ENCODE measurements at places on chromosomes 16 and 17. TPM values are rescaled to one million over a fixed set of nuclear protein-coding genes. Genes with fewer than 3 reads are reported as not detected.

DNA sequence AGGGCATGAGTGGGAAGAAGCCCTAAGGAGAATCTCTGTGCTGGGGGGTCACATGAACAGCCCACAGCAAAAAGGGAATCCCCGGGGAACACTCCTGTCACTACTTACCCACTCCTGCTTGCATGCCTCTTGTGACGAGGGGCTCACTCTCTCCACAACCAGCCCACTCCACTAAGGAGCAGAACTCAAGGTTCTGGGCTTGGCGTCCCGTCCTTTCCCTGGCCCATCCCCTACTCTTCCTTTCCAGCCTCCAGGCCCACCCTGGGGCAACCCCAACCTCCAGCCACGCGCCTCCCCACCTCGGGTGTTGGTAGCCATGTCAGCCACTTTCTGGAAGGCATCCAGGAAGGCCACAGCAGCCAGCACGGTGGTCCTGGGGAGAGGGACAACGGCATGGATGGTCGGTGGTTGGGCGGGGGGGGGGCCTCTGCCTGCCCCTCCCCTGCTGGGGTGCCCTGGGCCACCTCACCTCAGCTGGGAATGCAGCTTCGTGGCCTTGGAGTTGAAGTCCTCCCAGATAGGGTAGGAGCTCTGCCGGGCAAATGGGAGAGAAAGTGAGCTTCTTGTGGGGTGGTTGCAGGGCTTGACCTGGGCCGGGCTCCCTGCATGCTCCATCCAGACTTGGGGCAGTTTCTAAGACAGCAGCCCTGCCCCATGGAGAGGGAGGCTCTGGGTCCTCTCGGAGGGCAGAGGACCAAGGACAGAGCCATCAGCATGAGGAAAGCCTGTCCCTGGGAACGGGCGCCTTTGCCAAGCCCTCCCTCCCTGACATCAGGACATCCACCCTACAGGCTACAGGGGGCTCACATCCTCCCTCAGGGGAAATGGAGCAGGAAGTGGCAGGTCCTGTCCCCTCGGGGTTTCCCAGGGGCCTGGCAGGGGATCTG lies 5.1 kb downstream of the MTSS2 start:
- no peak for DNase-seq

DNA sequence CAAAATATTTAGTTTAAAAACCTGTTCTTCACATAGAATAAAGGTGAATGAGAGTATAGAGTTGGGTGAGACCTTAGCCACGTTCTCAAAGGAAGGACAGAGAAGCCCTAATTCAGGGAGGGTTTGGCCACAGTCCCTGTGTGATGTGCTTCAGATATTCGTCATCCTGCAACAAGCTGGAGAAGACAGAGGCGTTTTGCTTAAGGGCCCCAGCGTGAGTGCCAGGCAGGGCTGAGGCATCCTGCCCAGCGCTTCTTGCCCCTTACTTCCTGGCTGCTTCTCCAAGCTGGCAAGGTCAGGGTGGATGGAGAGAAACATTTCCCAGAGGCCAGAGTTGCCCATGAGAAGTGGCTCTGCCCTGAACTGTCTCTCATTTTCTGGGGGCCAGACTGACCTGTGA lies 46.9 kb downstream of the AXIN2 start:
- peak; percentile 31 for DNase-seq

- DNase-seq = peak; percentile 74
Observed at GRCh38 chr16:2769675-2770056, 7.4 kb downstream of the ELOB start.

GRCh38 chr16:15782573-15783365 lies 74.1 kb downstream of the MYH11 start:
- DNase-seq = no peak

- DNase-seq = peak; percentile 72
Observed at GRCh38 chr16:22232277-22233036, 26.4 kb downstream of the EEF2K start.

DNA sequence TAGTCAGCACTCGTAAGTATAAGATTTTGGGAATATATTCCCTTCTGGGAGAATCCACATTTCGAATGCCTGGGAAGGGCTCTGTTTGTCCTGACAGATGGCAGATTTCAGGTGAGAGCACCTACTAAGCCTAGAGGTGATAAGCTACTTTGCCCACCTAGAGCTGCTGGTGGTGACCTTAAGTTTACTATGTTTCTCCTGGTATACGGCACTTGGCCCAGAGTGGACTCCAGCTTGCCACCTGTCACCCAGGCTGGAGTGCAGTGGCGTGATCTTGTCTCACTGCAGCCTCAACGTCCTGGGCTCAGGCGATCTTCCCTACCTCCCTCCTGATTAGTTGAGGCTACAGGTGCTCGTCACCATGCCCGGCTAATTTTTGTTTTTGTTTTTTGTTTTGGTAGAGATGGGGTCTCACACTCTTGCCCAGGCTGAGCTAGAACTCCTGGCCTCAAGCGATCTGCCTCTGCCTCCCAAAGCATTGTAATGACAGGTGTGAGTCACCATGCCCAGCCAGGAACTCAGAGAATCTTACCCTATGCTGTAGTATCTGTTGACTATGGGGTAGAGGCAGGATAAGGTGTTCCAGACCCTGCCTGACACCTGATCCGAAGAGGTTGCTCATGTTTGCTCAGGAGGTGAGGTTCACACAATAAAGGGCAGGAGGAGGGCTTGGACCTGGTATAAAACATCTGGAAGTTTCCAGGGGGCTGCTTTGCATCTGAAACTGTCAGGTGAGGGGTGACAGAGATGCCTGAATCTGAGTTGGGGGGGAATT lies at the start of gene ZG16:
Gene ZG16 (plus strand): TSS at position 681 of the 775 bp plus-strand sequence. CDS start 1,011 bp downstream, outside the sequence.
- peak; percentile 2 for DNase-seq

GRCh38 chr16:57741660-57742191 lies 6.2 kb downstream of the KATNB1 start:
- DNase-seq = no peak

- no peak for DNase-seq
Observed at GRCh38 chr17:29046473-29046839, 3.5 kb downstream of the PIPOX start.

The ABHD15 gene
- 5.8 TPM for polyA plus RNA-seq

The NR1D1 gene
- polyA plus RNA-seq = 7.9 TPM

DNA sequence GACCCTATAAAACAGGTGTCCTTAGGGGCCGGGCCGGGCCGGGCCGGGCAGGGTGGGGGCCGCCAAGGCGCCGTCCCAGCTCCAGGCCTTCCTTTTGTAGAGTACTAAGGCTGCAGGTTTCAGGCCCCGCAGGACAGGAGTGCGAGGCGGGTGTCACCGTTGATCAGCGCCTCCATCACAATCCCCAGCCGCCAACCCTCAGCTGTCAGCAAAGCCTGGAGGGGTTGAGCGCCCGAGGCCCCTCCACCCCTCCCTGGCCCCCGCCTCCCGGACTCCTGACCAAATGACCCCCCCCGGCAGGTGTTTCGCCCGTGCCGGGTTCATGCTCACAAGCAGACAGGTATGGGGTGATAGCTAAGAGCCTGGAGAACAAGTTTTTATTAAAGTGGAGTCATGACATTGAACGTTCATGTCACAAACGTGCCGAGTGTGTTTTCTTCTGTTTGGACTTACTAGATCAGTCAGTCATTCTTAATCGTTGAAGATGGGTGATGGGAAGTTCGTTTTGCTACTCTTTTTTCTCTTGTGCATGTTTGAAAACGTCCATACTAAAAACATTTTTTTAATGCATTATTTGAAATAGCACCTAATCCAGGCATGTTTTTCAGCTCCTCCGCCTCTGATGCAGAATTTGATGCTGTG lies 534 bp downstream of the ARL2BP start:
- DNase-seq = peak; percentile 21

- DNase-seq = no peak
Observed at GRCh38 chr16:48487287-48487686, 102.1 kb upstream of the SIAH1 start.

DNA sequence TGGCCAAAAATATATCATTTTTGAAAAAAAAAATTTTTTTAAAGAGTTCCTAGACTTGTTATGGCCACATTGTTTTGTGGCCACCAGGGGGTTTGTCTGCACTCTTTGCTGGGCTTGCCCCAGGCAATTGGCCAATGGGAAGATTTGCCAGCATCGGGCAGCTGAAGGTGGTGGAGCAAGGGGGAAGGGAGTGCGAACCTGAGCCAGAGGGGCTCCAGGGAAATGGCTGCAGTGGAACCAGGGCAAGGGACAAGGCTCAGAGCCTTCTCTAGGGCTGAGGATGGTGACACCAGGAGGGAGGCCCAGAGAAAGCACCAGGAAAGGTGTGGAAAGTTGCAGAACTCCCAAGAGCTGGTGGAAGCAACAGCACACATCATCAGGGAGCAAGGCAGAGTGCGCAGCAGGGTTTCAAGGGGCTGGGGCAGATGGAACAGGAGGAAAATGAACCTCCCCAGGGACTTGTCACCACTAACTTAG lies 15.5 kb upstream of the CMIP start:
- DNase-seq = no peak

The TP53TG3B gene
- not detected for polyA plus RNA-seq

DNA sequence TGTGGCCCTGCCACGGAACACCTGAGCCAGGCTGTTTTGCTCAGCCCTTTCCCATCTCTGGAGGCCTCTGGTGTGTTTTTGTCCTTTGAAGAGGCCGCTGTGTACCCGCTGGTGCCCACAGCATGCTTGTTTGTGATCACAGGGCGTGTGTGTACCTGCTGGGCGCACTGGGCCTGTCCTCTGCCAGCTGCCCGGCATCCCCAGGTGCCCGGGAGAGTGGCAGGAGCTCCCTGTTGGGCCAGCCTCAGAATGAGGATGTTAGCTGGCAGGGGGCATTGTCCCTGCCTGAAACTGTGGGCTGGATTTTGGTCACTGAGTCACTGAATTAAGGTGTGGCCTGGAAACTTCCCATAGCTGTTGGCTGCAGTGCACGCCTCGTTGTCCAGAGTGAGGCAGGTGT lies 31.1 kb downstream of the BAIAP2 start:
- DNase-seq = peak; percentile 89

GRCh38 chr17:27804113-27804512 lies 3.8 kb upstream of the NOS2 start:
- no peak for DNase-seq

- no peak for DNase-seq
Observed at GRCh38 chr17:59425085-59425931, 93.9 kb downstream of the YPEL2 start.

The ZC3H7A gene
- polyA plus RNA-seq = 29.0 TPM

The FBXW10 gene
- 0.03 TPM for polyA plus RNA-seq

GRCh38 chr16:88453611-88454522 lies 787 bp downstream of the ZFPM1 start:
- DNase-seq = peak; percentile 23

The CDH3 gene
- polyA plus RNA-seq = 560 TPM

DNA sequence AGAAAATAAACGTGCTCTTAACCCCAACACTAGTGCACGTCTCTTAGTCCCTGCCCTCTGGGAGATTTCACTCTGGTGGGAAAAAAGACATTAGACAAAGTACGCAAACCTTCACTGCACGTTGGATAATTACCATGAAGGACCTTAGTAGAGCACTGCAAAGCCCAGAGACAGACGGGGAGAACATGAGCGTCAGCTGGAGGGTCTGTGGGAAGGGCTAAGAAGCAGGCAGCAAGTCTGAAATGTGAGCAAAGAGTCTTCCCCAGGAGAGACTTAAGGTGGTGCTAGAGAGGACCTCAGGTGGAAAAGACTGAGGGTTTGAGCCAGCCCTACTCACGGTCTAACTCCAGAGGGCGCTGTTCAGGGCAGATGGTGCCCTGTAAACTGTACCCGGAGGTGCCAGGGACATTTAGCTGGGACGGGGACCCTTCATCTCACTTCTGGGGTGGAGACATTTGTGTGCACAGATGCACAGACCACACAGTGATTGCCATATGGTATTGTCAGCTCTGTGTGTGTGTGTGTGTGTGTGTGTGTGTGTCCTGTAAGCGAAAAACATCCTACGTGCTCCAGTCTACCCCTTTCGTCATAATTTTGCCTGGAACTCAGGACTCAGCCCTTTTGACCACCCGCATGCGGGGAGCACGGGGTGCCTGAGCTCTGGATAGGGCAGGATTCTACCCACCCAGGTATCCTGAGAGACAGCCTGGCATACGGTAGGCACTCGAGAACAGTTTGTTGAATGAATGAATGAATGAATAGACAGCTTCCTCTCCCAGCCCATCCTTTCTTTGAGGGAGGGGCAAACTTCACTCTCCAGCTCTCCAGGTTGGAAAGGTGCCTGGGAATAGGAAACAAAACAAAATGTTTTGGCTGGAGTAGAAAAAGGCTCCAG lies 10.1 kb upstream of the STAC2 start:
- DNase-seq = peak; percentile 46

- no peak for DNase-seq
Observed at GRCh38 chr17:50666316-50666715, 31.6 kb downstream of the ABCC3 start.

The TK2 gene
- 15.7 TPM for polyA plus RNA-seq

- DNase-seq = no peak
Observed at GRCh38 chr16:56909527-56909979, 22.4 kb upstream of the HERPUD1 start.

GRCh38 chr16:31036691-31037090 lies 3.3 kb downstream of the STX4 start:
- DNase-seq = no peak

DNA sequence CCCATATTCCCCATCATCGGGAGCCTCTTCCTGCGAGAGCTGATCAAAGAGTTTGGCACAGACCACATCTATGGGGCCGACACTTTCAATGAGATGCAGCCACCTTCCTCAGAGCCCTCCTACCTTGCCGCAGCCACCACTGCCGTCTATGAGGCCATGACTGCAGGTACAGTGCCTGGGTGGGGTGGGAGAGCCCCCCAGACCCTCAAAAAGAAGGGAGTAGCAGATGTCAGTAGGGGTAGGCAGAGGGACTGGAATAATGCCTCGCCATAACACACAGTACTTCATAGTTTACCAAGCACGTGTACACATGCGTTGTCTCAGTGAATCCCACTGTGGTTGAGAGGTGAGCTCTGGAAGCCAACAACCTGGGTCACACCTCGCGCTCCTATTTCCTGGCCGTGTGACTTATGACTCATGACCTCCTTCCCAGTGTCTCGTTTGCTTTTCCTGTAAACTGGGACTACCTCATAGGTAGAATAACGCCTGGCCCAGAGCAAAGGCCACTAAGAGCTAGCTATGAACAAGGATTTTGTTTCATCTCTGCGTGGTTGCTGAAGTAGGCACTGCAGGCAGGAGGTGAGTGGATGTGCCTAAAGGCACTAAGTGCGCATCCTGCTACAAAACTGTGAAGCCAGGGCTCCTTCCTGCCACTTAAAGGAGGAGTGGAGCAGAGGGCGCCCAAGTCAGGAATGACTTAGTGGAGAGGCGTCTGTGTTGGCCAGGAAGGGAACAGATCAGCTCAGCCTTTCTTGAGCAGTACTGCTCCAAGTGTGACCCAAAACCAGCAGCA lies 5.2 kb downstream of the NAGLU start:
- DNase-seq = no peak

The AOC2 gene
- polyA plus RNA-seq = 0.57 TPM
